Ovary (tissue), 10 donors: ENCODE measurements at places on chromosomes 7 and 10. TPM values are rescaled to one million over a fixed set of nuclear protein-coding genes. Genes with fewer than 3 reads are reported as not detected.

The ENKUR gene
- polyA plus RNA-seq = 0.33 TPM

The KAZALD1 gene
- 0.46 TPM for polyA plus RNA-seq

The MMP21 gene
- polyA plus RNA-seq = 0.56 TPM

The RBP3 gene
- polyA plus RNA-seq = not detected

The ABCB4 gene
- 0.33 TPM for polyA plus RNA-seq

The NODAL gene
- 0.04 TPM for polyA plus RNA-seq

The CNTNAP2 gene
- 1.5 TPM for polyA plus RNA-seq

The MGAM2 gene
- polyA plus RNA-seq = 0.05 TPM

The STARD3NL gene
- 50.1 TPM for polyA plus RNA-seq

The APBB1IP gene
- polyA plus RNA-seq = 0.64 TPM

The CFAP70 gene
- polyA plus RNA-seq = 3.8 TPM

The CALML5 gene
- not detected for polyA plus RNA-seq

The NPC1L1 gene
- 0.22 TPM for polyA plus RNA-seq

The ELMO1 gene
- 8.9 TPM for polyA plus RNA-seq

The ACBD5 gene
- 8.6 TPM for polyA plus RNA-seq

The MBL2 gene
- not detected for polyA plus RNA-seq

The MRLN gene
- not detected for polyA plus RNA-seq

The MMD2 gene
- not detected for polyA plus RNA-seq

The AKR1C2 gene
- 24.5 TPM for polyA plus RNA-seq

The FAM20C gene
- 28.9 TPM for polyA plus RNA-seq

The WNT8B gene
- polyA plus RNA-seq = 0.06 TPM

The ZPBP gene
- polyA plus RNA-seq = not detected

The NRP1 gene
- polyA plus RNA-seq = 134 TPM

The BHLHA15 gene
- not detected for polyA plus RNA-seq

The PRR15 gene
- 2.0 TPM for polyA plus RNA-seq

The PRF1 gene
- polyA plus RNA-seq = 0.58 TPM
